ENCODE measurements at places on chromosomes 5 and 9. TPM values are rescaled to one million over a fixed set of nuclear protein-coding genes. Genes with fewer than 3 reads are reported as not detected.

PCDHA5 gene
- not detected for total RNA-seq

TAF11L11 gene
- total RNA-seq: not detected

PCDHA9 gene
- under 0.01 TPM for total RNA-seq

GRCh38 chr5:121257621-121258020 is 594.1 kb upstream of the FTMT start:
- no peak for DNase-seq
- no peak overlapping the region for H3K27ac ChIP-seq
- no peaks in the 10 kb centered on the region for H3K36me3 ChIP-seq

DNA sequence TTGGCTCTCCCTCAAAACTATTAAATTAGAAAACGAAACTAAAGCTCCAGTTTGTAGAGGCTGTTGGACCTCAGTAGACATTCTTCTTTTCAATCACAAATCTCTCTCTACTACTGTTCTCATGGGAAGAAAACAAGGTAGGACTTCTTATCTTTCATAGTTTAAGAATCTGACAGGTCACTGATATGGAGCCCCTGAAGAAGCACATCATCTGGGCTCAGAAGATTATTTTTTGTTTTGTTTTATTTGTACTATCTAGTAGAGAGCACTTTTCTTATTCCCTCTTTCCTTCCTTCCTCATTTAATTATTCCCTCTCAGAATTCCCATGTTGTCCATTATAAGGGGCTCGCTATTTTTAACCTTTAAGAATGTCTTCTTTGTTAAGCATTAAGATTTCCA is 26.3 kb downstream of the STARD4 start:
- no peak overlapping the region for H3K4me3 ChIP-seq
- no peak for DNase-seq
- H3K36me3 ChIP-seq: no peaks in the 10 kb centered on the region
- H3K4me1 ChIP-seq: peaks cover 2% of the 10 kb centered on the region
- H3K27me3 ChIP-seq: no peaks in the 10 kb centered on the region

DNA sequence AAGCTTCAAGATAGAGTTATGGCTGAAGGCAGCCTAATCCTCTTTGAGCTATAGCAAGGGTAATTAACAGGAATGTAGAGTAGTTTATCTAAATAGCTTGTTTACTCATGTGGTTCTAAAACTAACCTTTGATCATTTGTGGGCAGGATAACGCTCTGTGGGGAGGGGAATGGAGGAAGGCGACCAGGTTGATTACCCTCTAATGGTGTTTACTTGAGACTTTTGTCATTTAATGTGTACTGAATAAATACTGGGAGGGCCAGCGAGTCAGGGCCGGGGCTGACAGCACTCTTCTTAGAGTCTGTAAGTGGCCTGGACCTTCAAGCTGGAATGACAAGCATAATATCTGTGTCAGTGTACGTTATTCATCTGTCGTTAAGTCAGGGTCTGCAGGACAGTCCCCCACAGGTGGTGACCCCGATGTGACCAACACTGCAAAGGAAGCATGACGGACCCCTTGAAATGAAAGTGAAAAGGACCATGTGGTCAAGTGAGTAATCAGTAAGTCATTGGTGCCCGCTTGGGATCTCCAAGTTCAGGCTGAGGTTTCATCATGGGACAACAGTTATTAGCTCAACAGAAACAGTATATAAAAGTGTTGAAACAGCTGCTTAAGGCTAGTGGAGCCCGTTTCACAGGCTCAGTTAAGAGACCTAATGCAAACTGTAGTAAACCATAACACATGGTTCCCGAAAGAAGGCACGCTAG is 162.6 kb downstream of the CPLANE1 start:
- H3K27ac ChIP-seq: no peak overlapping the region
- H3K36me3 ChIP-seq: peaks cover 1% of the 10 kb centered on the region
- H3K27me3 ChIP-seq: no peaks in the 10 kb centered on the region

- no peaks in the 10 kb centered on the region for H3K36me3 ChIP-seq
- DNase-seq: no peak
- H3K4me3 ChIP-seq: no peak overlapping the region
- no peak overlapping the region for H3K27ac ChIP-seq
- H3K4me1 ChIP-seq: no peaks in the 10 kb centered on the region
Measured at GRCh38 chr5:74406844-74407243, 233.7 kb downstream of the ENC1 start.

DNA sequence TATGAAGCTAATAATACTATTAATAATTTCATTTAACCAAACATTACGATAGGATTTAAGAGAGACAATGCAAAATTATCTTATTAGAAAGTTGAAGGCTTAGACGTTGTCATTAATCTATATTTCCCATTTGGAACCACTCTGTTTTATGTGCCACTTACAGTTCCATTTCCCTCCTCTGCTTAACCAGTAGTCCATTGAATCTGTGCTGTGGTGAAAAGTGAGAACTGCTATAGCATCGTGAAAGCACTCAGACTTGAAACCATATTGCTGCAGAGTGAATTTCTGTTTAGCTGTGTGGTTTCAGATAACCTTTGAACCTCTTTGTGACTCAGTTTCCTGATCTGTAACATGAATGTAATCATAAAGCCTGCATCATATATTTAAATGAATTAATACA is 2304.5 kb downstream of the MAT2B start:
- no peaks in the 10 kb centered on the region for H3K27me3 ChIP-seq
- no peak overlapping the region for H3K4me3 ChIP-seq
- no peak for DNase-seq
- H3K4me1 ChIP-seq: no peaks in the 10 kb centered on the region
- H3K27ac ChIP-seq: no peak overlapping the region

- H3K36me3 ChIP-seq: no peaks in the 10 kb centered on the region
- H3K4me3 ChIP-seq: no peak overlapping the region
- no peaks in the 10 kb centered on the region for H3K4me1 ChIP-seq
Measured at GRCh38 chr5:146388386-146388785, 49.7 kb downstream of the POU4F3 start.

All from IMR-90 (cell line).